Skeletal muscle cell (primary cell): ENCODE measurements at places on chromosomes 16 and 17.

- peak; percentile 36 for DNase-seq
These were observed at the start of gene ELOB for GRCh38 chr16:2777231-2777902. TSS of gene ELOB (minus strand) at chr16:2777280. CDS start at chr16:2777239, 41 bp downstream.

DNA sequence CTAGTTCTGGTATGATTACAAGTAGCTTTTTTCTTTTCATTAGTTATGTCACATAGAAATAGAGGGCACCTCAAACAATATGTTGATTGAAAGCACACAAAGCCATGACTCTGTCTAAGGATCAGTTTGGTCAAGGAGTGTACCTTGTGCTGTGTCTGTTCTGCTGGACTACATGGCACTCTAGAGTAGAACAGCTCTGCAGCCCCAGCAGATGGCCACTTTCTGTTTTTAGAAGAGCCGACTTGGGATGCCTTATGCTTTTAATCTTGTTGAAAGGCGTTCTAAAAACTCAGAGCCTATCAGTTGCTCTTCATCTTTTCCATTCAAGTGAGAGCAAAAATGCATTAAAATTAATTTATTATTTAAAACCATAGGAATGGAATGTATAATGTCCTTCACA is 49.3 kb upstream of the CA10 start:
- no peak for DNase-seq

DNA sequence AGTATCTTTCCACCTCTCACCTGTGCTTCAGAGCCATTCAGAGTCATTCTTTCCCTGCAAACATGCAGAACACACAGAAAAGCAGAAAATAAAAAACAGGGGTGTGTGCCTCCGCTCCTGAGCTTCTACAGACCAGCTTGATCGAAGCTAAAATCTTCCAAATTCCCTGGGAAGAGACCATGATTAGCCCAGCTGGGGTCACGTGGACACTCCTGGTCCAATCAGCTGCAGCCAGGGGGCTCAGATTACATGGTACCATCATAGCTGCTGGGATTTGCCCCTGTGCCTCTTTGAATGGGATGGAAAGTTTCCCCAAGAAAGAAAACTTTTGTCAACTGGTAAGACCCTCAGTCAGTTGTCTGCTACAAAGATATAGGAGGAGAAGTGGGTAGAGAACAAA is 159.9 kb downstream of the TMEM114 start:
- DNase-seq, result no peak

- no peak for DNase-seq
These were observed 3.8 kb downstream of the SLX4 start for GRCh38 chr16:3607634-3608033.
